ENCODE measurements at places on chromosomes 11 and 22. TPM values are rescaled to one million over a fixed set of nuclear protein-coding genes. Genes with fewer than 3 reads are reported as not detected.

The KLHL35 gene
- 10.1 TPM for total RNA-seq

The TSPAN18 gene
- not detected for total RNA-seq

The GGT5 gene
- 28.0 TPM for total RNA-seq

The SERPING1 gene
- total RNA-seq, result 5.4 TPM

The MISFA gene
- 3.7 TPM for total RNA-seq

GRCh38 chr22:33447733-33448132 is 389.6 kb upstream of the SYN3 start:
- DNase-seq, result no peak

- DNase-seq, result no peak
Observed at GRCh38 chr11:2892215-2892966, 6.8 kb upstream of the CDKN1C start.

GRCh38 chr11:21007297-21007696 is 337.9 kb downstream of the NELL1 start:
- no peak for DNase-seq

GRCh38 chr11:79018371-79018849 is 422.4 kb downstream of the TENM4 start:
- no peak for DNase-seq
